ENCODE measurements at places on chromosomes 16 and 17.

GRCh38 chr16:28105297-28105696 lies 41.8 kb upstream of the GSG1L start:
- no peak for DNase-seq

GRCh38 chr17:79184219-79184618 lies 109.6 kb downstream of the ENGASE start:
- no peak for DNase-seq

DNA sequence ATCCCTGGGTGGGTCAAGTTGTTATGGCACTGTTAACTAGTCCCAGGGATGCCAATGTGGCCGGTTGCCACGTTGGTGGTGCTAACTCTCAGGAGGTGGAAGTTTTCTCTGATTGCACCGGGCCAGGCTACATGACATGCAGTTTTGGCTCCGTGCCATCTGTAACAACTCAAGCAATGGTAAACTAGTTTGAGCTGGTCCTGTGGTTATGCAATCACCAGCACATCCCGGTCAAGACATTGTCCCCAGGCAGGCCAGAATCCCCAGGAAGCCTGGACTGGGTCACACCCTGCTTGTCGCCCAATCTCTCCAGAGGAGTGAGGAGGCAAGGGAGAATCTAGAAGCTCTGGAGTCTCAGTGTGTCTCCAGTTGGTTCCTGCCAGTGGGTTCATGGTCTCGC lies 10.1 kb upstream of the CCL17 start:
- DNase-seq: no peak

GRCh38 chr16:26599785-26600104 lies 467.0 kb upstream of the C16orf82 start:
- no peak for DNase-seq

GRCh38 chr17:13784434-13785095 lies 182.8 kb upstream of the HS3ST3A1 start:
- no peak for DNase-seq
